ENCODE measurements at places on chromosomes 11 and 22. TPM values are rescaled to one million over a fixed set of nuclear protein-coding genes. Genes with fewer than 3 reads are reported as not detected.

ZNF280B gene
- 0.25 TPM for total RNA-seq

OR4D5 gene
- total RNA-seq = not detected

CARD18 gene
- 13.4 TPM for total RNA-seq

C11orf65 gene
- not detected for total RNA-seq

GRAP2 gene
- 0.88 TPM for total RNA-seq

SNX32 gene
- 0.21 TPM for total RNA-seq

SOX6 gene
- total RNA-seq = 11.2 TPM

MPPED1 gene
- 6.8 TPM for total RNA-seq

MAJIN gene
- total RNA-seq = not detected

TST gene
- total RNA-seq = 69.6 TPM

FSHB gene
- total RNA-seq = not detected

ISX gene
- 0.15 TPM for total RNA-seq

SYT12 gene
- 0.21 TPM for total RNA-seq

GGTLC3 gene
- not detected for total RNA-seq

LRFN4 gene
- total RNA-seq = 14.1 TPM

- peak; percentile 54 for DNase-seq
Observed at GRCh38 chr11:123062892-123063825, 1.2 kb upstream of the HSPA8 start.

GRCh38 chr22:19988965-19989724, 27.5 kb downstream of the ARVCF start:
- no peak for DNase-seq

GRCh38 chr11:35792148-35792845, 129.7 kb downstream of the TRIM44 start:
- DNase-seq = no peak

DNA sequence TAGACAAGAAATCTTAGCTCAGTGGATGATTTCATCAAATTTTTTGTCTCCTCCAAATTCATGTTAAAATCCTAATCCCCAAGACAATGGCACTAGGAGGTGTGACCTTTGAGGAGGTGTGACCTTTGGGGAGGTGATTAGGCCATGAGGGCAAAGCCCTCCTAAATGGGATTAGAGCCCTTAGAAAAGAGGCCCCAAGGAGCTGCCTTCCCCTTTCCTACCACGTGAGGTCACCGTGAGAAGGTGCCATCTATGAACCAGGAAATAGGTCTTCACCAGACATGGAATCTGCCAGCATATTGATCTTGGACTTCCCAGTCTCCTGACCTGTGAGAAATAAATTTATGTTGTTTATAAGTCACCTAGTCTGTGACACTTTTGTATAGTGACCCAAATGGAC, 138.7 kb downstream of the TRIM29 start:
- no peak for DNase-seq

DNA sequence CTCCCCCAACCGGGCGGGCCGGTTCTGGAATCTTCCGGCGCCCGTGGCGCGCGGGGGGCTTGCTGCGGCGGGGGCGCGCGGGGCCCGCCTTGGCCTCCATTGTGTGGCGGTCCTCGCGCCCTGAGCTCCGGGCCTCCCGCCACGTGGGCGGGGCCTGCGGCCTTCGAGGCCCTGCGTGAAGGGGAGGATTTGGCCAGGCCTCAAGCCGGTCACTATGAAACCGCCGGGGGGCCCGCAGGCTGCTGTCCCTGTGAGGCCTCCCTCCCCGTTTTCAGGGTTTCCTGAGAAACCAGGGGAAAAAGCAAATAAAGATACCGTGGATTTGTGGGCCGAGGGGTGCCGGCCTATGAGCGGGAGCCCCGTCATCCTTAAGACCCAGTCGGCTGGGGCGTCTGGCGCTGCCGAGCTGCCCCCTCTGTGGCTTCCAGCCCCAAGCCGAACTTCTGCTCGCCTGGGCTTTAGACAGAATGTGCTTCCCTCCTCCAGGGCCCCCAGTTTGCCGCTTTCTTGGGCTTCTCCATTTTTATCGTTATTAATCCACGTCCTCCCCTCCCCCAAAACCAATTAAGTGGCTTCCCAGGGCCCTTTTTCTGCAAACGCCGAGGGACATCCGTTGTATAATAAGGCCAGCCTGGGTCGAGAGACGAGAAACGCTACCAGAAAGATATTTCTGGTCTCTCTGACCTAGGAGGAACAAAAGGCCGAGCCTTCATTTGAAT, 602 bp downstream of the EWSR1 start:
- peak; percentile 34 for DNase-seq

GRCh38 chr11:67633758-67634365, 4.1 kb upstream of the NUDT8 start:
- peak; percentile 78 for DNase-seq

GRCh38 chr11:5380740-5381342, 2.8 kb upstream of the OR51M1 start:
- DNase-seq = no peak

GRCh38 chr11:114826910-114827442, 148.6 kb downstream of the NXPE2 start:
- DNase-seq = no peak

DNA sequence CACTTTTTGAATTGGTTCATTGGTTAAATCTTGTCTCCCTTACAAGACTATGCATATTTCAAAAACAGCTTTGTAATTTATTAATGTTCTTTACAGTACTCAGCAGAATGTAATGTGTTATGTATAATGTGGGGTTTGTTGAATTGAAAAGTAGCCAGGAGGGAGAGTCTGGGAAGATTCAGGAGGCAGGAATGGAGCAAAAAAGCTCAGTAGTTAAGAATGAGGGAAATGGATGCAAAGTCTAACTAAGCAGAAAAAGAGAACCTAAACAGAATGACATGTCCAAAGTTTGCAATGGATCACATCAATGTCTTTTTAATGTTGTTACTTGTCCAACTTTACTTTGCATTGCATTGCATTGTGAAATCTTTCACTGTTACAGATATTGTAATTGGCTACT, 86.5 kb upstream of the CARD18 start:
- no peak for DNase-seq

- no peak for DNase-seq
Observed at GRCh38 chr11:2074266-2074825, 64.8 kb downstream of the IGF2 start.

DNA sequence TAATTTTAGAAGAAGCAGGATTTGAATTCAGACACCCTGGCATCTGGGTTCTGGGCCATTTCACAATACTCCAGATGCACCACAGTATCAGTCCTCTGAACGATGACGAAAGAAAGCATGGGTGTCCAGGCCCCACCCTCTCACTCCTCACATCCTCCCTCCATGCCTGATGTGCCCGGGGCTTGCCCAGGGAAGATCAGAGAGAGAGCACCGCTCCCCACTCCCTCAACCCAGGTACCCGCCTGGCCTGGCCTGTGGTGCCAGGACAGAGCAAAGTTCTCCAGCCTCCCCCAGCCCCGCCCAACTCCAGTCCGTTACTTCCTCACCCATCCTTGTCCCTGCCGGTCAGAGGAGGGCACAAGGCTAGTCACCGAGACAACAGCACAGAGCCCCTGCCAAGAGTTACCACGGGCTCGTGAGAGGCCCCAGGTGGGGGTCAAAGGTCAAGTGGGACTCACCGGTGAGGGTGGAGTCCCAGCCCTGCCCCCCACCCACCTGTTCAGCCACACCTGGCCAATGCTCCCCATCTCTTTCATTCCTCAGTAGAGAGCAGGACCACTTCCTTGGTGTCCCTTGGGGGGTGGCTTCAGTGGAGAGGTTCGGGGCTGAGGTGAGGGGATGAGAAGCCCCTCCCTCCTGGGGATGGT, 8.1 kb downstream of the BCL9L start:
- peak; percentile 96 for DNase-seq

DNA sequence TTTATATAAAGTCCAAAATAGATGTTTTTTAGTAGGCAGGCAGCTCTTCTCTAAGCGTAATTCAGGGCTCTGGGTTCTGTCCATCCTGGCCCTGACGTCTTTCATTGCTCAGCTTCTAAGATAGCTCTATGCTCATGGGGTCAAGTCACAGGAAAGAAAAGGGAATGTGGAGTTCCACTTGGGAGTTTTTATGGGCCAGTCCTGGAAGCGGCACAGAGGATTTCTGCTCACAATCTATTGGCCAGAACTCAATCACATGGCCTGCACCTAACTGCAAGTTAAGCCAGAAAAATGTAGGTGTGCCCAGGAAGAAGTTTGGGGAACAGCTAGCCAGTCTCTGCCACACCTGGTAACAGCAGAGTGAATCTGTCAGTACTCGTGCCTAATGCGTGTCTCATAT, 7.4 kb upstream of the ZBTB16 start:
- DNase-seq = no peak

- no peak for DNase-seq
Observed at GRCh38 chr11:14702760-14703159, 59.2 kb downstream of the PDE3B start.

- DNase-seq = no peak
Observed at GRCh38 chr11:115944596-115944995, 440.4 kb upstream of the CADM1 start.

GRCh38 chr22:17057959-17058814, 26.6 kb upstream of the IL17RA start:
- DNase-seq = peak; percentile 91

DNA sequence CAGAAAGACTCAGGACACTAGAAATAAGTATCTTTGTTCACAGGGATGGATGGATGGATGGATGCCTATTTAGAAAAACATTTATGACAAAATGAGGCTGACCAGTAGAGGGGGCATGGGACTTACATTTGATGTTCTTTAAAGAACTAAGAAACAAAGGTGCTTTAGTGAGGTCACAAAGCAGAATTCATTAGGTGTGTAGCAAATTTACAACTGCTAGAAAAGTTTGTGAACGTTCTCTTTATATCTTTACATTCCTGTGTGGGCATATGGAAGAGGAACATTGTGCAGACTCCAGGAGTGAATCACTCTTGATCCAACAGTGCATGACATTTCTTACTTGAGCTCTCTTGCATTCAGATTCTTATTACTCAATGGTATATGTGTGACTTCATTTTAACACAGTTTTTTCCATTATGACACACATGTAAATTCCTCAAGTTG, 15.8 kb upstream of the SIK2 start:
- DNase-seq = no peak

DNA sequence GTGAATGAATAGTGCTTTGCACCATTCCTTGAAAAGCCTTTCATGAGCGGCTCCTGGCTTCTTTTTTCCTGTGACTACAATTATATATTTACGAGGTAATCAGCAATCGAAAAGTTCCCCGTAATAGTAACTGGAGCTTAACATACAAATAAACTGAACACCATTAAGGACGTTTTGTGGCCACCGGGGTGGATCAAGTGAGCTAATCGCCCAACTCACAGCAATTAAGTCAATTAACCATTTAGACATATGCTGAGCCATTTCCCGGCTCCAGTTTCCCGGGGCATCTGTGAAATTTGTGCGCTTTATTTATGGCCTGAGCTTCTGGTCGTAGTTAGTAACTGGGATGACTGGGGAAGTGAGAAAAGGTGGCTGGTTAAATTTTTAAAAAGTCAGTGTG, 465.2 kb downstream of the MIAT start:
- no peak for DNase-seq

- no peak for DNase-seq
Observed at GRCh38 chr22:50035976-50036724, 21.9 kb downstream of the TTLL8 start.

- no peak for DNase-seq
Observed at GRCh38 chr11:83158965-83159901, 2.3 kb downstream of the PCF11 start.

DNA sequence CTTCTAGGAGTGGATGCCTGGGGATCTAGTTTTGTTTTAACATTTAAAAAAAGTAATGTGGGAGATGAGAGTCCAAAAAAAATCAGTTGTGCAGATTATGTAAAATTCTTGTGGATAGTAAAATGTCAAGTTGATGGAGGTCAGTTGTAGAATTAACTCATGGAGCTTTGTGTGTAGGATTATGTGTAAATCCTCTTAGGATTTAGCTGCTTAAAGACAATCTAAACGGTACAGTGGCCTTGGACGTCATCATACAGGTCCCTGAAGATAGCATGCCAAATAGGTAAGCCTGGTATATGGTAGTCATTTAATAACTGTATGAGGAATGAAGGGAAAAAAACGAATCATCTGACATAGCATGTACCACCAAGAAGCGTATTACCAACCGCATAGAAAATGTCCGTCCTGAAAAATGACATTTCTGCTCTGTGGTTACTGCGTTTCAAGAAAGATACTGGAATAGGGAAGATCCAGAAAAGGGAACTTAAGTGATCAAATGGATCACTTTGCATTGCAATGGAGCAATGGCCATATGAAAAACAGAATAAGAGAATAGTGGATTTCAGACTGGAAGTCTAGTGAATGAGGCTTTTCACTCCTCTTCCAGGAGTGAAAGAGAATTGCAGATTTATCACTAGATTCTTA, 61.3 kb downstream of the BCL2L13 start:
- DNase-seq = no peak

DNA sequence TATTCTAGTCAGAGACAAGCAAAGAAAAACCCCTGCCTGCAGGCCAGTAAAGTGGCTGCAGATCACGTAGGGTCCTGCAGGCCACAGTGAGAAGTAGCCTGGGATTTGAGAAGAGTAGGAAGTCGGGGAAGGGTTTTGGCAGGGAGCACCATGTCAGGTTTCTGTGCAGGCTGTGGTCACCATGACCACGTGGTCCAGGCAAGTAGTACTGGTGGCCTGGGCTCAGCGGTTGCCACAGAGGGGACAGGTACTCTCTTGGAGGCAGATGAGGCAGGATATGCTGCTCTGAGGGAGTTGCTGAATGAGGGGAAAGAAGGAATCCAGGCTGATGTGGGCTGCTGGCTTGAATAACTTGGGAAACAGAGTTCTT, 46.5 kb downstream of the PISD start:
- DNase-seq = no peak

DNA sequence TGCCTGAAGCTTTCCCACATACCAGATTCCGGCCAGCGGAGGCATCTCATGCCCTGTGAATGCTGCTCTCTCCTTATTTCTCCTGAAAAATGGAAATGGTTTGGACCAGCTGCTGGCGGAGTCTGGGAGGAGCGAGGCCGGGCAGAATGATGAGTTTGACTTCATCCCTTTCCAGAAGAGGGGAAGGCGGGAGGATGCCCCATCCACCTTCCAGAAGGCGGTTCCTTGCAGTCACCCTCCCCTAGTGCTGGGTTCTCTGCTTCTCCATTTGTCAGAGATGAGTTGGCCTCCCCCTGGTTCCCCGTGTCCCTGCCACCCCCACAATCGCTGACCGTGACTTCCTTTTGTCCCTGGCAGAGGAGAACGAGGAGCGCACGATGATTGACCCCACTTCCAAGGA, 75.6 kb downstream of the PARVB start:
- peak; percentile 71 for DNase-seq

GRCh38 chr11:29119707-29120618, 896.9 kb downstream of the KCNA4 start:
- DNase-seq = no peak

DNA sequence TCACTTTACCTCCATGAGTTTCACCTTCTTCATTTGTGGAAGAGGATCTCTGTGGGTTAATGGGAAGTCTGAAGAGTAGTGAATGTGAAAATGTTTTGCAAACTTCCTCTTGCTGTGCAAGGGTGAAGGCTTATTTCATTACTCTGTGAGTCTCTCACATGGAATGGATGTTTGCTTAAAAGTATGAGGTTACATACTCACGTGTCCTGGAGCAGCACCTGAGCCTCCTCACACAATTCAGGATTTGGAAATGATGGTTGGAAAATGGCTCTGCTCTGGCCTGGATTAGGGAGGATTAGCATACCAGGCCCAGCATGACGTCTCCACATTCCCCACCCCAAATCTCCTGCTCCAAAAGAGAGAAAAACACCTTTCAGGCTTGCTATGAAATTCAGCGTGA, 4.8 kb downstream of the GRAMD1B start:
- DNase-seq = no peak

GRCh38 chr22:20080776-20081654, 974 bp downstream of the DGCR8 start:
- DNase-seq = no peak

Data from lower leg skin (tissue), 4 donors.